ENCODE measurements at places on chromosomes 12 and 14.

DNA sequence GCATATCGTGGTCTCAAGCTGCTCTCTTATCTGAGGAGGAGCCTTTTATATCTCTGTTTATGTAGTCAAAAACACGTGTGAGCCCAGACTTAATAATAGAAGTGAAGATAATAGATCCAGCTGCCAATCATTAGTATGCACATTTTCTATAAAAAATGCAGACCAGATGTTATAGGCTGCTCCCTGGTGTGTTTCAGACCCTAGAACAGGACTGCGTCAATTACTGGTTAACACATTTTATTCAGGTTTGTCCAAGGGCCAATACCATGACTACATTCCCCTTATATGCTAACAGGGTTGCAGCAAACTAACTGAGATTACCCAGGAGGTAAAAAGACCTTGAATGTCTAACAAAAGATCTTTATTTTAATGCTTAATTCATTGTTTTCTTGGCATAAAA lies 98.5 kb upstream of the NEDD1 start:
- no peak for DNase-seq

GRCh38 chr12:724194-724855 lies 28.1 kb upstream of the WNK1 start:
- no peak for DNase-seq

DNA sequence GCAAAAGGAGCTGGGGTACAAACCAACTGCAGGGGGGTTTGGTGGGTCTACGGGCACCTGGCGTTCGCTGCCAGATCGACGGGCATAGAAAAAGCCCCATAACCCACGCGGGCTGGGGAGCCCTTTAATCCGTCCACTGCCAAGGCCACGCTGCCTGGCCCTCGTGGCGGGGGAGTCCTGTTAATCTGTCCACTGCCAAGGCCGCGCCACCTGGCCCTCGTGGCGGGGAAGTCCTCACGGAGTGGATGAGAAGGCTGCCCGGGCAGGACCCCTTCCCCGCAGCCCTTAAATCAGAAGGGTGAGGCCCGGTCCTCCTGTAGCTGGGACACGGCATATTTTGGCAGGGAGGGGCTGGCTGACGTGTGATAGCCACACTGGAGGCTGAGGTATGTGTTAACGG lies 86.1 kb downstream of the NOC4L start:
- DNase-seq, result no peak

DNA sequence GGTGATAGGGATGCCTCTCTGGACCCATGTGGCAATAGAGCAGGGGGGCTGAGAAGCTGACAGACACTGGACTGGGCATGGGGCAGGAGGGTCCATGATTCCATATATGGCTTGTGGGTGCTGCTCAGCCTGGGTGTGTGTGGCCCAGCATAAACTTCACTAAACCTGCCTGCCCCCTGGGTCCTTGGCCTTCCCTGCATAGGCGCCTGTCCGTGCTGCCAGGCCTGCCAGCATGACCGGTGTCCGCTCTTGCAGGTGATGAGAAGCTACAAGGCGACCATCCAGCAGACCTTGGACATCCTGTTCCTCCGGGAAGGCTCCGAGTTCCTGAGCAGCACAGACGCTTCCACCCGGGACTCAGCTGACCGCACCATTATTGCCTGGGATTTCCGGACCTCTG lies 61.6 kb downstream of the BEGAIN start:
- no peak for DNase-seq

GRCh38 chr14:65096323-65097089 lies 5.8 kb downstream of the MAX start:
- peak; percentile 33 for DNase-seq
